NCI-H1417 (cell line): ENCODE measurements at places on chromosomes 6 and 20.

GRCh38 chr6:12294851-12295536, 4.8 kb downstream of the EDN1 start:
- DNase-seq, result no peak

DNA sequence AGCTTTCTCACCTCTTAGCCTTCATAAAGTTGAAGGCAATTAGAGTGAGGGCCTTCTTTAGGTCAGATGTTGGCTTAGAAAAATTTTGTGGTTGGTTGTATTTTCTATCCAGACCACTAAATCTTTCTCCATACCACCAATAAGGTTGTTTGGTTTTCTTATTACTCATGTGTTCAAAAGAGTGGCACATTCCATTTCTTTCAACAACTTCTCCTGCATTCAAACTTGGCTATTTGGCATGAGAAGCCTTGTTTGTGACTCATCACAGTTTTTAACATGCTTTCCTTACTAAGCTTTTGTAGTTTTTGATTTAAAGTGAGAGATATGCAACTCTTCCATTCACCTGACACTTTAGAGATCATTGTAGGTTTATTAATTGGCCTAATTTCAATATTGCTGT, 949.6 kb downstream of the TBC1D32 start:
- no peak for DNase-seq

GRCh38 chr6:13273931-13274706, 54.2 kb downstream of the TBC1D7 start:
- DNase-seq, result no peak

DNA sequence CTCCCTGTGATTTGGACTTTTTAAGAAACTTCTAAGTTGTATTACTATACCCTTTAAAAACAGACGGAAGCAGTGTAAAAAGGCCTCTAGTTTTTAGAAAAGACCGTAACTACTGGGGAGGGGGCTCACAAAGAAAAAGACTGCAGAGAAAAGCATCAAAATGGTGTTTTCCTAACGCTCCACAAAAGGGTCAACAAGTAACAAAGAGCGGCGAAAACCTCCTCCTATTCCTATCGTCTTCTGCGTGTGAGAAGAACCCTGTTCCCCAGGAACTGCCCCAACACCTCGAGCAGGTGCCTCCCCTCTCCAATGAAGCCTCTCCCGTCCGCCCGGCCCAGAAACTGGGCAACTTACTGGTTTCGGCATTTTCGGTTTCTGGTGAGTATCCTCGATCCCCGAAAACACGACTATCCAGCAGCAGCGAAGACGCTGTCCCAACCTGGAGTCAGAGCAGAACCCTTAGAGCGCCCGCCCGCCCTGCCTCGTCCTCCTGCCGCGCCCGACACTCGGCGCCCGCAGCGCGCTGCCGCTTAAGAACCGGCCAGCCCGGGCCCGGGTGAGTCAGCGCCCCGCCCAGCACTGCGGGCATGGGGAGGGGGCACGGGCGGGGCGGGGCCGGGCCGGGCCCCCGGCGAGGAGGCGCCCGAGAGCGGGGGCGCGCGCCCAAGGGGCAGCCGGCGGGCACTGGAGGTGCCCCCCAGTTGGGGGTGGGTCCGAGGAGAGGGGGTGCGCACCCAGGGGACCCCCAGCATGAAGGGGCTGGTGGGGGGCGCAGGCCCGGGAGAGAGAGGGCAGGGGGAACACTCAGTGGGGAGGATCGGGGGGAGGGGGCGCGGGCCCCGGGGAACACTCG, 1.2 kb downstream of the EZR start:
- DNase-seq, result peak; percentile 56

- peak; percentile 5 for DNase-seq
These were observed 310.7 kb upstream of the PREP start for GRCh38 chr6:105713474-105714118.

DNA sequence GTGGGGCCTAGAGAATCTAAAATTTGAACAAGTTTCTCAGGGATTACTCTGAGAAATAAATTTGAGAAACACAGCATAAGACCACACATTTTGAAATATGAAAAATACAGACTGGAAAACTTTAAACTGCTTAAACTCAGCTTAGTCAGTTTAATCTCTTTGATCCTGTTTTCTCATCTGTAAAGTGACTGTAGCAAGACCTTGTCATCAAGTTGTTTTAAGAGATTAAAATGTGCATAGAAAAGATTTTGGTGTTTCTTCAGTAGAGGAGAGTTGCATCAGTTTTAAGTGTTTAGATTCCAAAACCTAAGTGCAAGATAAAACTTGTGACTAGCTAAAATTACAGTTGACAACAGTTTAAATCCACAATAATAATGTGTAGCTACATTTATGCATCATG, 8.1 kb upstream of the BCKDHB start:
- no peak for DNase-seq

- DNase-seq, result no peak
These were observed 695.8 kb upstream of the MMS22L start for GRCh38 chr6:97978855-97979271.

- no peak for DNase-seq
These were observed 263.4 kb downstream of the ARHGAP18 start for GRCh38 chr6:129446272-129447197.

DNA sequence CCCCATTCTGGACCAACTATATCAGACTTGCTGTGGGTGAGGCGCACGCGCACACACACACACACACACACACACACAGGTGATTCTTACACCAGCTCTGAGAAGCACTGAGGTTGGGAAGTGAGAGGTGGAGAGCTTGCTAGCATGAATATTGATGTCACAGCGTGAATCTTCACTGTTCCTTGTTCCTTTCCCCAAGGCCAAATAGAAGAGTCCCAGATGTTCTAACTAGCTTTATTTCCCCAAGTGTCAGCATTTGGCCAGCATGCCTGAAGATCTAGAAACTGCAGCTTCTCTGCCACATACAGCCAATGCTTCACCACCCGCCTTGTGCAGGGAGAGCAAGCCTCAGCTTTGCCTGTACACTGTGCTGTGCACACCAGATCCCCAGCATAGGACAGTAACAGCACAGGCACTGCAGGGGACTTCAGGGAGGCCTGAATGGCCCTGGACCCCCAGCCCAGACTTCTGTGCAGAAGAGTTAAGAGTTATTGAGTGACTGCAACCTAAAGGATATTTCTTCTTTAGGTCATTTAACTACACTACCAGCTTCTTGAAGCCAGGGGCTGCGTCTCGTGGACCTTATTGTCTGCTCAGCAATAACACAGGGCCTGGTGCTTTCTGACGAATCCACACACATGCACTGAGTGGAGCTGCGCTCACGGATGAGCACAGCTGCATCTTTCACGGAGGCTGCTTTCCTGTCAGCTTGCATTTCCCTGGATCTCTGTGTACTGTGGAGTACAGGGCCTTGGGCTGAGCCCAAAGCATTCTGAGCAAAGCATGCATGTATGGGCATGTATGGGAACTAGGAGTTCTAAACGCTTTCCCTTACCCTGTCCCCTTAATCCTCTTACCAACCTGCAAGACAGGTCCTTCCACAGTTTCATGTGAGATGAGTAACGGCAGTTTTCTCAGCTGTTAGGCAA, 13.9 kb upstream of the CD93 start:
- DNase-seq, result peak; percentile 43

- no peak for DNase-seq
These were observed 9.9 kb downstream of the FOXF2 start for GRCh38 chr6:1399085-1399780.
